ENCODE measurements at places on chromosomes 5 and 9.
A peak's percentile ranks its signal among the peaks of the same experiment; 100 is the strongest.

DNA sequence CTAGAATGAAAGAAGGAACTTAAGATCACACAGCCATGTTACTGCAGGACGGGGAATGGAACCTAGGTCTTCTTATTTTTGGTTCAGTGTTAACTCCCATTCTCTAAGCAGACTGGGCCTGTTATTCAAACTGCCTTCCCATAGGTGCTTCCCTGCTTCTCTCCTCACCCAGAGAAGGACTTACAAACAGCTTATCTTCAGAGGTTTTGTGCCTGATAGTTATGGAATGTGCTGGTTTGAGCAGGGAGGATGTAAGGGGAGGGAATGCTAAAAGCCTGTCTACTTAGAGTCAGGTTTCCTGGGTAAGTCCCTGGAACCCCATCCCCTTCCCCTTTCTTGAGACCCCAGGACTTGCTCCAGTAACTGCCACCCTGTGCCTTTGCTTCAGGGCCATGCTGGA, 4.2 kb upstream of the PSMD5 start:
- DNase-seq: no peak

DNA sequence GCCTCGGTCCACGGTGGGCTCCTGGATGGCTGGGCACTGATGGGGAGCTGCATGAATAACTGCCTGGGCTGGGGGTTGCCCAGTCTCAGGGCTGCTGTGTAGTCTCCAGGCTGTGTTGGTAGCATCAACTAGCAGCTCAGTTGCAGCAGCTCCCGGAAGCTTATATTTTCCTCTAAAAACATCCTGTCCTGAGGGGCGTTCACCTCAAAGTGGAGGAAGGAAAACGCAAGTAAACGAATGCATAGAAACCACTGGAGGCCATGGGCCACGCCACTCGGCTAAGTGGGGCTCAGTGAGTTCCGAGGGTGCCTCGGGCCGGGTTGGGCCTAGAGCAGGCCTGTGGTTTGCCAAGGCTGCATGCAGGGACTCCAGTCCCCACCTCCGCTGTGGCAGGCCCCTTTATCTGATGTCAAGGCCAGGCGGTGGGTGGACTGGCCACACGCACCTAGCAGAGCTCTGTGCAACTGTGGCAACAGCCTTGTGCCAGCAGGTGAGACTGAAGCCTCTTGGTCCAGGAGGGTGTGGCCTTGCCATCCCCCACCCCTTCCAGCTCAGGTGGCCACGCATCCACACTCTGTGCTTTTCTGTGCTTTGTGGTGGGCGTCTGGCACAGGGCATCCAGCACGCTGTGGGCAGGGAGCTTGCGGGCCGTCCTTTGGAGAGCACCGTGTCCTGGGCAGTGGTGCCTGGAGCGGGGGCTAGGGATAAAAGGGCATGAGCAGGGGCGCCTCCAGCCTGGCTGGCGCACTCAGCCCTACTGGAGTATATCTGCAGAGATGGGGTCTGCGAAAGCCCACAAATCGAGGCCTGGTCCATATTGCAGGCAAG, 15.1 kb downstream of the TCF7 start:
- DNase-seq: no peak

- no peak for DNase-seq
Observed at GRCh38 chr5:135497971-135498636, 37.7 kb downstream of the NEUROG1 start.

GRCh38 chr9:82332774-82333152, 344.2 kb downstream of the SPATA31D1 start:
- DNase-seq: no peak

- no peak for DNase-seq
Observed at GRCh38 chr9:87088192-87088591, 140.9 kb upstream of the GAS1 start.

DNA sequence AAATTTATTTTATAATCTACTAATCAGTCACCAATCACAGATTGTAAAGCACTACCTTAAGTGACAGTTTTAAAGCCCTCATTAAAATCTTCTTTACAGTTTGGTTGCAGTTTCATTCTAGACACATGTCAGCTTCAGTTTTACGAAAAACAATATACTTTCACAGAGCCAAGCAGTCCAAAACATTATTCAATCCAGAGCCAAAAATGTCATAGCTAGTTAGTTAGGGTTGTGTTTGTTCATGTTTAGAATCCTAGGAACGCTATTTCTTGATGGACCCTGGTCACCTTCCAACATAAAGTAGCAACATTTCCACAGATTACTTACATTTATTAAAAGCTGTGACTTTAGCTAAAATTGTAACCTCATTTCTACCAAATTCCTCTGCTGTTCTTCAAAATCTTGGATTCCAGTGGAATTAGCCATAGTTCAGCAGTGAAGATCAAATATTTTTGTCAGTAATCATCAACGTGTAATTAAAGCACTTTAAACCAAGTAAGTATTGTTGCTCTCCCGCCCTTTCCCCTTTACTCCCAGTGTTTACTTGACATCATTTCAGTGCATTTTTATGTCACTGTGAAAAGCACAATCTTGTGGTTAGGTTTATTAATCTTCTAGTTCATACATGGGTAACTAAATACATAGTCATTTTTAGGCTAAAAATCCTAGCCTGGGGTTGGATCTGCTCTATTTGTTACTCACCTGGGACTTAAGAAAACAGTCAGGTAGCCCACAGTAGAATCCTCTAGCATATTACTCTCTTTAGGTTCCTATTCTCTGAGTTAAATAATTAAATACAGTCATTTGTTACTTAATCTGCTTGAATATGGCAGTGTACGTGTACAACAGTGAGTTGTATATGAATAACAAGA, 74.3 kb downstream of the NIPBL start:
- DNase-seq: peak; percentile 86

- no peak for DNase-seq
Observed at GRCh38 chr5:35753500-35753899, 103.2 kb upstream of the IL7R start.

DNA sequence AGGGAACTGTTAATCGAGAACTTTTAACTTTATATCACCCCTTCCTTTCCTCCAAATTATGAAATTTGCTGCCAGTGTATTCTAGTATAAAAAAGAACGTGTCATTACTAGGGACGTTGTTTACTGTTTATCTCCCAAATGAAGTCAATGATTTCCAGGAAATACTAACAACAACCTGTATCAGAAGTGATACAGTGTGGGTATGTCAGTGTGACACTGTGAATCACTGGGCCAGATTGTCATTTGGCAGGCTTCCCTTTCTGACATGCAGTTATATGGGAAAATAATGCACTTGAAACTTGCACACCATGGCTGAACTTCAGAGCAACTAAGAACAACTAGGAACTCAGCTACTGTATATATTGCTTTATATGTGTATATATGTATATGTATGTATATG, 12.6 kb downstream of the ZNF462 start:
- no peak for DNase-seq

Measured in HCEC 1CT (cell line).